Substantia nigra (tissue), 51 donors: ENCODE measurements at places on chromosomes 3 and 15.

GRCh38 chr3:16359331-16359730, 94.3 kb downstream of the OXNAD1 start:
- no peak for DNase-seq

DNA sequence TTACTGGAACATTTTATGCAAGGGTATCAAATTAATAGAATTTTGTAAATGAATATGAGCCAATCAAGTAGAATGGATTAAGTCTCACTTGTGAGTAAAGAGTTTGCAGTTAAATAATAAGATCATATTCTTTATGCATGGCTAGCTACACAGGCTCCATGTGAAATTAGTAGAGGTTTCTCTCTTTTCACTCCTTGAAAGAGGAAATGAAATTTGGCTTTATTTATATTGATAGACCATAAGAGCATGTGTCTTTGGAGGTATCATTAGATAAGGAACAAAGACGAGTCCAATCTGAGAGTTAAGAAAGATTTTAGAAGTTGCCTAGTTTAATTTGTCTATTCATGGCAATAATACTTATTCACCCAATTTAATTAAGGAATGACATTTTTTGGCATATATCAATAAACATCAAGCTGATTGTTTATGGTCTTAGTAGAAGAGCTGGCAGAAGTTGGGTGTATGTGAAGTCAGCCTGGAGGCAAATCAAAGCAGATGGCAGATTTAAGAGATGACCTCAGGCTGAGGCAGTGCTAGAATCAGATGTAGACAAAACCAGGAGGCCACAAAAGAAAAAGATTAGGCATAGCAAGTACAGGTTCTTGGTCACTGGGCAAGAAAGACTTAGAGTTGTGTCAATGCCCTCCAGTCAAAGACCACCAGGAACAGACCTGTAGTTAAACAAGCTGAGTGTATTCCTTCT, 406.5 kb upstream of the ARHGEF26 start:
- DNase-seq = no peak

- no peak for DNase-seq
Measured at GRCh38 chr3:52232279-52233107, 6.5 kb downstream of the TWF2 start.

GRCh38 chr15:84810073-84810840, 6.9 kb upstream of the ALPK3 start:
- no peak for DNase-seq

- DNase-seq = no peak
Measured at GRCh38 chr3:53145713-53146080, 15.3 kb upstream of the PRKCD start.

DNA sequence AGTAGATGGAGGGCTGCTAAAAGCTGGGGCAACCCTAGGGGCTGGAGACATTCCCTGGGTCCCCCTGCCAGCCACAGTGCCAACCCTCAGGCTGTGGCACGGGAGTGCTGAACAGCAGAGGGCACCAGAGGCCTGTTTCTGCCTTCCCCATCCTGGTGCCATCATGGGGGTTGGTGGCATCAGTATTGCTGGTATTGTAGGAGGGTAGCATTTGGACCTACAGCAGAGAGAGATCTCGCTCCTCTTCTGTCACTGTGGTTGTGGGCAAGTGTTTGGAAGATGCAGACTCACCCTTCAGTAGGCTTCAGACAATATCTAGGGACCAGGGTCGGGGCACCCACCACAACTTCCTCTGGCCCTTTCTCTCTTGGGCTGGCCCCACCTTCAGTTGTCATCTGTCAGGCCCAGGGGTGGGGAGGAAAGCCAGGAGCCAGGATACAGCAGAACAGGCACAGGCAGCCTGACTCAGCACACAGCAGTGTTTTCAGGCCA, 123.5 kb downstream of the RPLP1 start:
- DNase-seq = peak; percentile 11

DNA sequence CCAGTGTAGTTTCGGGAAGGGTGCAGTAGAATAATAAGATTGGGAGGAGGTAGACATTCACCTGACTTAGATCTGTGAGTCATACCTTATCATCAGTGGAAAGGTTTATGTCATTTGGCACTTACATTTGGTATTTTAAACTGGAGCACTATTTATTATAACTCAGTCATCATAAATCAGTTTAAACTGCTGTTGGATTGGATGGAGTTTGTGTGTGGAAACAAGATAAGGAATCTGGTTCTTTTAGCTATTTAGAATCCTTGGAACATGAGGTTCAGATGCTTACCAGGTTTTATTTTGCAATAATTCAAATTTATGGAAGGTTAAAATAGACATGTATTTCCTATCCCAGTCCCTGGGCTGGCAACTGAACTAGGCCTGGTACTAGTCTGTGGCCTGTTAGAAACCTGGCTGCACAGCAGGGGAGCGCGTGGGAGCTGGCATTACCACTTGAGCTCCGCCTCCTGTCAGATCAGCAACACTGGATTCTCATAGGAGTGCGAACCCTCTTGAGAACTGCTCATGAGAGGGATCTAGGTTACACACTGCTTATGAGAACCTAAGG, 34.5 kb downstream of the ZFAND6 start:
- DNase-seq = no peak
